ENCODE measurements at places on chromosomes 2 and 18.

DNA sequence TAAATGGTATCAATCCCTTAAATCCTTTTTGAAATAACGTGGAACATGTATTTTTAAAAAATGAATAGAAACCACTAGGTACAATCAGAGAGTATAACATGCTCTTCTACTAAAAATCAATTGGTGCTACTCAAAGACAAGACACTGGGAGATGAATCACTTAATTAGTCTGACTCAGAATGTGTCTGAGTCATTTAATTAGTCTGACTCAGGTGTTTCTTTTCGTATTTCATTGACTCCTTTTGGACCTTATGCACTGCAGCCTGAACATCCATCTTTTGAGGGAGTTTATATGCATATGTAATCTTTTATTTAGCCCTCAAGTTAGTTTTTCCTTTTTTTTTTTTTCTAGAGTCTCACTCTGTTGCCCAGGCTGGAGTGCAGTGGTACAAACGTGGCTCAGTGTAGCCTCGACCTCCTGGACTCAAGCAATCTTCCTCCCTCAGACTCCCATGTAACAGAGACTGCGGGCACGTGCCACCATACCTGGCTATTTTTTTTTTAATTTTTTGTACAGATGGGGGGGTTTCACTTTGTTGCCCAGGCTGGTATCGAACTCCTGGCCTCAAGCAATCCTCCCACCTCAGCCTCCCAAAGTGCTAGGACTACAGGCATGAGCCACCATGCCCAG, 26.5 kb downstream of the PPP4R3B start:
- no peak for DNase-seq

DNA sequence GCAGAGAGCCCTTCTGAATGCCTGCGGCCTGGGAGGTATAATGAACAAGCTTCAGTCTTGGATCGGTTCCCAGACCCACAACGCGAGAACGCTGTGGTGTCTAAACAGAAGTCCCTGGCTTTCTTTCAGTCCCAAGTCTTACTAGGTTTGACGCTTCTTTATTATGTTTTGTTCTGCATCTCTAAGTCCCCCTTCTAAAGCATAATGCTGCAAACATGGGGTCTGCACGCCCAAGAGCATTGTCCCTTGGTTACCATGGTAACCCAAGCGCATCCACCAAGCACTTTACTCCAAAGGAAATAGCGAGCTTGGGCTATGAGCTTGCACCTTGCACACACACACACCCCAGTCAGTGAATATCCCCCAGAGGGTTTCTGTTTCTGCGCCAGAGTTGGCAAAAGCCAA, 193.7 kb downstream of the INO80D start:
- no peak for DNase-seq

GRCh38 chr2:70029814-70030409, 57.4 kb upstream of the PCBP1 start:
- no peak for DNase-seq

DNA sequence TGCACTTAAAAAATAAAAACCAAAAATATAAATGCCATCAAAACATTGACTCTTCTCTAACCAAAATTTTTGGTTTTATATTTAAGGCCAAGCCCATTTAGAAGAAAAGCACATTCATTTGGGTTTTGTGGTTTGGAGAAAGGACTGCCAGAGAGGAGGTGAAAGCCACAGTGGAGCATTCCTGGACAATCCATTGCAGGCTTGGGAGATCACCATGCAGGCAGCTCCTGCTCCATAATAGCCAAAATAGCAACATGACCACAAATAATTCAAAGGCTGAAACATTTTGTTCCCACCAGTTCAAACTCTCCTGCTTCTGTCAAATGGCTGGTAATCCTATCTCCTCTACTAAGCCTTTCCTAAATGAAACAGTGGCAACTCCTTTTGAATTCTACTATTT, 73.5 kb downstream of the GALNT3 start:
- no peak for DNase-seq

DNA sequence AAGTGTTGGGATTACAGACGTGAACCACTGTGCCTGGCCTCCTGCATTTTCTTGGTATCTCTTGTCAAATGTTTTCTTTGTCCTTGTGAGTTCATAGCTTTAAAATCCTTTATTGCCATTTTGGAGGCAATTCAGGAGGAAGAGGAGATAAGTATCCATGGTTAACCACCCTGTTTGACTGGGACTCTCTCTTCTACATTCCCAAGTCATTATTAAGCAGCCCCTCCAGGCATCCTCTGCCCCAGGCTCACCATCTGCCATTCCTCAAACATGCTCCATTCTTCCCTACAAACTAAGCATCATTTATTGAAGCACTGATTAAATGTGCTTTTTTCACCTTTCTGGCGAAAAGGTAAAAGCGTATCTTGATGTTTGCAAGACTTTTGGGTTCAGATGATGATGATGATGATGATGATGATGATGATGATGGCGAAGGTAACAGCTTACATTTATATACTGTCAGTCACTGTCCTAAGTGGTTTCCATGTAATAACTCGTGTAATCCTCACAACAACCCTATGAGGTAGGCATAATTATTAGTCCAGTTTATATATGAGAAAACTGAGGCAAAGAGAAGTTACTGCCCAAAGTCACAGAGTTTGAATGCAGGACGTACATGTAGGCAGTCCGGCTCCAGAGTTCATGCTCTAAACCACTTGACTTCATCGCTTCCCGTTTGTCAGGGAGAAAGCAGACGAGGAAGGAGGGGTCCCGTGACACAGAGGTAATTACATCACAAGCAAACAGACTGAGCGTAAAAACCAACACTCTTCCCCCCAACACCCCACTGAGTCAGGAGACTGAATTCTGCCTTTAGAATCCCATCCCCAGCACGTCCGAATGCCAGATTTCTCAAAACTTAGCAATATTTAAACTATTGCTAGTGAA, 69.7 kb upstream of the ACKR3 start:
- DNase-seq = no peak

DNA sequence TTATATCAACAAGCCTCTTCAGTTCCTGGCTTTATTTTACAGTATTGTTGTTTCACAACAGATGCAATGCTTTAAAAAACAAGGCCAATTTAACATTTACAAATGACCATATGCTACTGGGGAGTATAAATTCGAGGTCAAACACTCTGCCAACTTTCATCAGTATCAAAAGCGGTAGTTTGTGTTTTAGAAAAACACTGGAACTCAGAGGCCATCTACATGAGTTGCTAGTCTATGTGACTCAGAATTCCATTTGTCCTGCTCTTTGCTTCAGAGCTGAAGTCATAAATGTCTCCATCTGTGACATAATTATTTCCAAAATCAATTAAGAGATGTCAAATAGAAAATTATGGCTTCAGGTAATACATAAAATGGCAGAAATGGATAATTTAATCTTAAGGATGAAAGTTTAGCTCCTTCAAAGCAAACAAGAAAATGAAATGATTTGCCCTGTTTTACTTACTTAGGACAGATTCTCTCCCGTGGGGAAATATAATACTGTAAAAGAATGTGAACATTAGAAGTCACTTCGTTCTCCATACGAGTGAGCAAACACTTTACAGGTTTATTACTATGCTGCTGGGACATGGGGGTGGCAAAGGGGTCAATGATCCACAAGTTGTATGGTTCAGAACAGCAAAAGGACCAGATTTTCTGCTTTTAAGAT, 3.7 kb downstream of the MEX3C start:
- DNase-seq = no peak

DNA sequence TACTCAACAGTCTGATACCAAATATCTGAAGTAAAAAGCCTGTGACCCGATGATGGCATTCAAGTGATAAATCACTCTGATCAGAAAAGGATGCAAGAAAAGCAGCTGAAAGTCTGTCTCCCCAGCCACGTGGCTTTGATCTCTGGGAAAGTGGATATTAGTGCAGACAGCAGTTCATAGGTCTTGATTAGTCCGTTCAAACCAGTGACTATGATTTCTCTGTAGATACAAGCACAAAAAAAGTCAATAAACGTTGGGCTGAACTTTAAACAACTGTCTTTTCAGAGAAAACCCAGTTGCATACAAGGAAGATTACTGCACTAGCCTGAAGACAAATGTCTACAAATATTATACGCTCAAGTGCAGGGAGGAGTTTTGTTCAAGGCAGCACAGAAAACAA, 107.7 kb upstream of the CDC42EP3 start:
- DNase-seq = no peak

GRCh38 chr2:108640731-108641130, 78.6 kb upstream of the RANBP2 start:
- DNase-seq = no peak

DNA sequence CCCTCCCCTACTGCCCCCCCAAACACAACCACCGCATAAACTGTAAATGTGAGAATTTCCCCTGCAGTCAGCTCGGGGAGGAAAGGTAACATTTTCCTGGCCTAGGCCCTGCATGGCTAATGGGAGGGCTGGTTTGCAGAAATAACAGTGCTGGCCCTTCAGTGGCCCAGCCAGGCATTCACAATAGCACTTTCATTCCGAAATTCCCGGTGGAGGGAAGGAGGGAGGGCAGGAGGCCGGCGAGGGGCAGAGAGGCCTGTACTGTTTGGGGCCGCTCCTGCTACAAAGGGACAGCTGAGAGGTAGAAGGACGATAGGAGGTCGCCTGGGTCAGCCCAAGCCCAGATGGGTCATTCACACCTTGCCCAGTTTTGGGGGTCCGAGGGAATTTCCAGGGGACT, 11.3 kb downstream of the CYP26B1 start:
- no peak for DNase-seq

DNA sequence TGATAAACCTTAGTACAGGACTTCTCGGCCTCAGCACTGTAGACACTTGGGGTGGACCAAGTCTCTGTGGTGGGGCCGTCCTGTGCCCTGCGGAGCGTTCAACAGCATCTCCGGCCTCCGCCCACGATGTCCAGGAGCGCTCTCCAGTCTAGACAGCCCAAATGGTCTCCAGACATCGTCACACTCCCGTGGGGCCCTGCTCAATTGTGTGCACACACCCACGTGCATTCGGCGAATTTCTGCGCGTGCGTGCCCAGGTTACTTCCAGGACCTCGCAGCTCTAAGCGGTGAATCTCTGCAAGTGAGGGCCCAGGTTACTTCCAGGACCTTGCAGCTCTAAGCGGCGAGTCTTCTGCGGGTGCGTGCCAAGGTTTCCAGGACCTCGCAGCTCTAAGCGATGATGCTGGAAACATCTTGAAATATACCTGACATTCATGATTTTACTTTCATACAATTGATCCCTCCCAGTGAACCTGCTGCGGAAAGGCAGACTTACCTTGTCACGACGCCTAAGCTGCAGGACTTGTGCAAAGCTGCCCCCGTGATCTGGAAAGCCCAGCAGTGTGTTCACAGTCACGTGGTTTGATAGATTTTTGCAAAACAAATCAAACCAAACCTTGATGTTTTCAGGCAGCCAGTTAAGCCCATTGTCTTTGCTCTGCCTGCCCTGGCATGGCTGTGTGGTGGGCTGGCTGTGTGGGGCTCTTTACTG, 16.1 kb upstream of the OTOS start:
- no peak for DNase-seq

Data from T-helper 9 cell (primary cell).